Stimulated activated CD8-positive, alpha-beta memory T cell treated with anti-CD3 and anti-CD28 coated beads, Interleukin-7, amount 100 ng/mL, for 4 hours (primary cell): ENCODE measurements at places on chromosomes 3 and 15.

GRCh38 chr3:8103954-8104353 is 397.7 kb upstream of the LMCD1 start:
- DNase-seq: no peak

DNA sequence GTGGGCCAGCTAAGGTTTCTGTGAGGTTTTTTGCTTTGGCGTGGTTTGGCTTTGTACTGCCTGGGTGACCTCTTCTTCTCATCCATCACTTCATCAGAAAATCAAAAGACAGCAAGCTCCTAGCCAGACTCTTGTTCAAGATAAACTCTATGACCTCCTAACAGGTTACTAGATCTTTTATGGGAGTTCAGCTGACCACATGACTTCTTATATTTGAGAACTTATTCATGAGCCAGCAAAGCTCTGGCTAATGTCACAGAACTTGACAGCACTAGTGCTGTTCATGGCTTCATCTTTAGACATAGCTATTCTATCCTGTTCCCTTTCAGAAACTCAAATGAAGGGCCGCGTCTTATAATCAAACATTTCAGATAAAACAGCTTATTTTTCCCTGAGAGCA is 527.1 kb upstream of the GOLIM4 start:
- no peak for DNase-seq

DNA sequence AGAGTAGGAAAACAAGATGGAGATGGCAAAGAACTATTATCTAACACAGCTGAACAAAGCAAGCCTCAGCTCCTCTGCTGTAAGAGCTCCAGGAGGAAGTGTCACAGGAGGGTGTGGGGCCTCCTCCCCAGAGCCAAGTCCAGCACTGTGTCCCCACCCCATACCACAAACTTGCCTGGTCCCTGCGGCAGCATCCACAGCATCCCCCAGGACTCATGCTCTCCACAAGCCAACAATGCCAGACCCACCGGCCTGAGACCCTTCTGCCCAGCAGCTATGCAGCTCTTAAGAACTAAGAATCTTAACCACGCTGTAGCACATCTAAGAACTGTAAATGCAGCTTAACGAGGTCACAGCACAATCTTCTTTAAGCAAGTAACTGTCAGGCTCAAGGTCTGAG is 9.1 kb downstream of the RBM15B start:
- DNase-seq: no peak

- no peak for DNase-seq
Observed at GRCh38 chr3:108661699-108662098, 72.2 kb downstream of the DZIP3 start.

GRCh38 chr3:21013566-21013965 is 737.4 kb downstream of the ZNF385D start:
- no peak for DNase-seq

GRCh38 chr3:139797724-139798343 is 120.1 kb upstream of the NMNAT3 start:
- DNase-seq: no peak

DNA sequence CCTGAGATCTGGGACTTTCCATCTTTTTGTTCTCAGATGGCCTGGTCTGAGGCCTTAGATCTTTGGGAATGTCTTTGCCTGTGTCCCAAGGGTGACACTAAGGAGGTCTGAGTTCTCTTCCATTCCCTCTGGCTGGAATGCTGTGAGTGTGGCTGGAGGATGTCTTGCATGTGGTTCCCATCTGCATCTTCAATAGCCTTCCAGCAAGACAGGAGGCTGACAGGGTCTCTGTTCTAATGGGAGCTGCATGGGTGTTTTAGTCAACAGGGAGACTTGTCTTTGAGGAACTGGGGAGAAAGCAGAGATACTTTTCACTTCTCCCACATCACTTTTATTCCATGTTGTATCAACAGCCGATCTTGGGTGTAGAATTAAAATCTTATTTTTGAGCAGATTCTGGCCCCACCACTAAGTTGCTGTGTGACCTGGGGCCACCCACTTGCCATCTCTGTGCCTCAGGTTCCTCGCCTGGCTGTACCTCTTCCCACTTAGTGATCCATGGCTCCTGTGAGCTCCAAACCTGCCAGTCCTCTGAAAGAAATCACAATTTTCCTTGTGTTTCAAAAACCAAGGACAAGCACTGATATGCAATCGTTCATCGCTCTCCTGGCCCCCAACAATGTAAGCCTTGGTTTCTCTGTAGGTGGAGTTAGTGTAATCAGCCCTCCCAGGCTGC is 75.2 kb downstream of the LSM3 start:
- DNase-seq: no peak

GRCh38 chr15:91243826-91244225 is 143.8 kb downstream of the SV2B start:
- DNase-seq: no peak

- no peak for DNase-seq
Observed at GRCh38 chr3:132973441-132973840, 64.8 kb upstream of the TMEM108 start.

- no peak for DNase-seq
Observed at GRCh38 chr15:99106417-99107220, 1.7 kb downstream of the SYNM start.

DNA sequence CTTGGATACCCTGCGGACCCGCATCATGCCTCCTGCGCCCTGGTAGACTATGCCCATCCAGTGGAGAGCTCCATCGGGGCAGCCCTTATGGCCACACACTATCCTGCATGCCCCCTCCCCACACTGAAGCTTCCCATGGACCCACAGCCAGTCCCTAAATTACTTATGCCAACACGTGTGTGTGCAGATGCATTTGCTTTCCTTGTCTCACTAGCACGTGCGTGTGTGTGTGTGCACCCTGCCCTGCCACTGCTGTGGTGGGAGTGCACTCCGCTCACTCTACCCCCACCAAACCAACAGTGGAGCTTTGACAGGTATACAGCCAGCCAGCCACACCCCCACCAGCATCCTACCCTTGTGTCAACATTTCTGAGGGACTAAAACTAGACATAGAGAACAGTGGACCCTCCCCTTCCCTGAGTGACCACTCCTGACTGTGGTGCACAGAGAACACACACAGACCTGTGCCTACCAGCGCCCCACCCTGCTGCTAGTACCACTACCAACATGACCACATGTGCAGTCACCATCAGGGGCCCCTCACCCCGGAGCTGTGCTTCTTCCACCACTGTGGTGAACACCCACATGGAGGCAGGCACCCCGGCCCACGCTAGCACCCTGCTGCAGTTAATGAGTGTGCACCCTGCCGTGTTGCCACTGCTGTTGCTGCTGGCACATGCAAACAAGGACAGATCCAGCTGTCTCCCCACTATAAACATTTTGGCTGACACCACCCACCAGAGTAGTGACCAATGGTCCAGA is 310.8 kb downstream of the GABRB3 start:
- DNase-seq: no peak

GRCh38 chr3:140842984-140843649 is 98.5 kb upstream of the SLC25A36 start:
- no peak for DNase-seq

- DNase-seq: no peak
Observed at GRCh38 chr3:60114191-60114590, 1064.4 kb upstream of the CFAP20DC start.

DNA sequence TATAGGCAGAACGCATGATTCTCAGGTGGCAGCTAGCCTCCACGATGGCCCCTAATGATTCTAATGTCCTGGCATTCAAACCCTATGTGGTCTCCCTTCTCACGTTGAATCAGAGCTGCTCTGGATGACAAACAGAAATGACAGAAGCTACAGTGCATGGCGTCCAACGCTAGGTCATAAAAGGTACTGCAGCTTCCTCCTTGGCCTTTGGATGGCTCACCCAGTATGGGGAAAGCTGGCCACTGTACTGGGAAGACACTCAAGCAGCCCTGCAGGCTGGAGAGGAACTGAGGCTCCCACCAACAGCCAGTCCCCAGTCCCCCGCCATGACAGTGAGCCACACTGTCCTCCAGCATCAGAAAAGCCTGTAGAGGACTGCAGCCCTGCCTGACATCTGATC is 286.3 kb downstream of the FAM43A start:
- DNase-seq: no peak

- no peak for DNase-seq
Observed at GRCh38 chr3:184029443-184029842, 2.1 kb upstream of the HTR3D start.

- DNase-seq: no peak
Observed at GRCh38 chr3:150771600-150771999, 8.6 kb upstream of the SIAH2 start.

- DNase-seq: no peak
Observed at GRCh38 chr3:159937561-159938166, 51.0 kb upstream of the IL12A start.

DNA sequence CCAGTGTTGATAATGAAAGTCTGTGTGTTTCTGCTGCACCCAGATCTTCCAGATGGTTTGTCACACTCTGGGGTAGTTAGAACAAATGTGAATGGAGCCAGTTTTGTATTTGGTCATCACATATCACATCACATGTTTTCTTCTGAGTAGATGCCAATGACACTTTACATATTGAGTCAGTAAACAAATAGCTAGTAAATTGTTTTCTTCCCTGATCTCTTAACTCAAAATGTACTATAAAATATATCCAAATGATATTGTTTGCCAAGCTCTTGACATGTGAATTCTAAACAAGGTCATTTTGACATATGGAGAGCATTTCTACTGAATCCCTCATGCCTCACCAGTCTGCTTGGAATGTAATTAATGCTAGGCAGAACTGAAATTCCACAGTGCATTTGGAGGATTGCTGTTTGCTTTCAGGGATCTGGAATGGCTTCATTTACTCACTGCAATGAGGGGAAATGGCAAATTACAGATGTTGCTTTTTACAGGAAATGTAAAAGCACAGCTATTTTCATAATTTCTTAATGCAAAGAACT is 45.0 kb downstream of the PDHB start:
- DNase-seq: no peak

- no peak for DNase-seq
Observed at GRCh38 chr3:182451871-182452270, 341.4 kb upstream of the ATP11B start.

GRCh38 chr3:52022323-52023100 is 26.8 kb upstream of the RPL29 start:
- DNase-seq: no peak

GRCh38 chr3:54126551-54126950 is 4.2 kb downstream of the CACNA2D3 start:
- DNase-seq: no peak

DNA sequence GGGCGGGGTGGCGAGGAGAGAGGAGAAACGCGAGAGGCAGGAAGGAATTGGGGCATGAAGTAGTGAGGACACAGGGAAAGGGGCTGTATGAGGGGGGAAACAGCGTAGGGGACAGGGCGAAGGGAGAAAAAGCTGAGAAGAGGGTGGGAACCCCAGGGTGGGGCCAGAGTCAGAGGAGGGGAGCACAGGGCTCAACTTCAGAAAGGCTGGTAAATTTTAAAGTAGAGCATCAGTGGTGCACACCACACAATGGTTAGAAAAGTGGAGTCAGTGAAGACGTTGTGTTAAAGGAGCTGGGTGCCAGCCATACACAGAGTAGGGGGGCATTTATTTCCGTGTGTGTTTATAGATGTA is 3.0 kb upstream of the RPP25 start:
- no peak for DNase-seq

DNA sequence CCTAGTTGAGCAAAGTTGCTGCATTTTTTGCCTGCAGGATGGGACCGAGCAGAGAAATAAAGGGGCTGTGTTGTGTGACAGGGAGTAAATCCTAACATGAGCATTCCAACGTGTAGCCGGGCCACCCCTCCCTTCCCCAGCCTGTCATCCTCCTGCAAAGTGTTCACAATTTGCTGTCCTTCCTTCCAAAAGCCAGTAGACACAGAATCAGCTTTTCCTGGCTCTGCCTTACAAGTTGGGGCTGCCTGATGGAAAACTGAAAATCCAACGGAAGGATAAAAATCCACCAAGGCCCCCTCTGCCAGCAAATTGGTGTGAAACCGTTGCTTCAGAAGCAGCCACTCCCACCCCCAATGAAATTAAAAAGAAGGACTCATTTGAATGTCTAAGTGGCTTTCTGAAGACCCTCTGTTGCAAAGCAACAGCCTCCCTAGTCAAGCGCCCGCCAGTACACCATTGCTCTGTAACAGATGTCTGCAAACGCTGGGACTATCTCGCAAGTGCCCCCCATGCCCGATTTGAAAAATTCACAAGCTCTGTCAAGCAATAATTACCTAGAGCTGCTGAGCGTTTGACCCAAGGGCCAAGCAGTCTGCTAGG is 665 bp downstream of the FRMD4B start:
- no peak for DNase-seq

DNA sequence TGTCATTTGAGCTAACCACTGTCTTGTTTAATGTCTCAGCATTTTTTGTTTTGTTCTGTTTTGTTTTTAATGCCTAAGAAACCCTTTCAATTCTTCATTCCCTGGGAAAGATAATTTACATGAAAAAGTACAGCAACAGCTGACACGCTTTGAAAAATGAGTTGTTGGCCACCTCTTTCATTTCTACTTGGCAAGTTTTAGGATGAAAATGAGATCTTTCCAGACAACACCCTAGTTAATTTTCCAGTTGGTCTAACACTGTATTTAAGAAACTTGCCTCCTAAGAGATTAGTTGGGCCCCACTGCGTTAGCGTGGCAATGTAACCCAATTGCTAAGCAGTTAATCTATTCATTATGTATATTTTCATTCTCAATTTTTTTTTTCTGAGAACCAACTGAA is 194.0 kb upstream of the LRRN1 start:
- no peak for DNase-seq

GRCh38 chr3:23607184-23607847 is 198.4 kb upstream of the UBE2E1 start:
- DNase-seq: no peak

GRCh38 chr15:79923079-79923514 is 26.3 kb upstream of the MTHFS start:
- DNase-seq: peak; percentile 73
